Left ventricle myocardium inferior (tissue), 1 donor: ENCODE measurements at places on chromosomes 13 and 19.

DNA sequence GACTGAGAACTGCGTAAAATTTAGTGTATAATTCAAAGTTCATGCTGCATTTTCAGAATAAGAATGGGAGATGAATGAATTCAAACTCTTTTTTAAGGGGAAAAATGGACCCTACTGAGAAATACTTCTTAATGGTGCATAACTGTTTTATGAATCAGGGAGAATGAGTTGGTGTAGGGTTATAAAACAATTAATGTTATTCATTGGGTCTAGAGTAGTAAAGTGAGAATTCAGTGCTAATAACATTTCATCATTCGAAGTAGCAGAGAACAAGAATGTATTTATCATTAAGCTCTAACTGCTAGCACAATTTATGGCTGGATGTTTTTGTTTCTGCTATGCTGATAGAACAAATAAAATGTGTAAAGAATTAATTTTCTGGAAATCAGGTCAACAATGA, 310.2 kb downstream of the SLITRK5 start:
- DNase-seq, result no peak

- no peak for DNase-seq
Observed at GRCh38 chr13:43596924-43597598, 189.7 kb downstream of the ENOX1 start.

DNA sequence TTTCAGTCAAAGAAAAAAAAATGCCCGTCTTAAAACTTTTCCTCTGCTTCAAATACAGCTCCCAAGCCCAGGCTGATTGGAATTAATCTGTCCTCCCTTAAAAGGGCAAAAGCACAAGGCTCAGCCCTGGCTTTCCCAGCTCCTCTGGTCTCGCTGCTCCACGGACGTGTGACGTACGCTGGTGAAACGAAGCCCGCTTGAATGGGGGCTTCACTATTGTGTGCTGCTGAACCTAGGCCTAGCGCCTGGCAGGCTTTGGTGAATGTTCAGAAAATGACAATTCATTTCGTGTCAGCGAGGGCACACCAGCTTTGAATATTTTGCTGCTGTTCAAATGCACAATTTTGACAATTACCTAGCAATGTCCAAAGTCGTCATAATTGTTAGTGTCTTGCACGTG, 615 bp upstream of the ZNF135 start:
- no peak for DNase-seq

DNA sequence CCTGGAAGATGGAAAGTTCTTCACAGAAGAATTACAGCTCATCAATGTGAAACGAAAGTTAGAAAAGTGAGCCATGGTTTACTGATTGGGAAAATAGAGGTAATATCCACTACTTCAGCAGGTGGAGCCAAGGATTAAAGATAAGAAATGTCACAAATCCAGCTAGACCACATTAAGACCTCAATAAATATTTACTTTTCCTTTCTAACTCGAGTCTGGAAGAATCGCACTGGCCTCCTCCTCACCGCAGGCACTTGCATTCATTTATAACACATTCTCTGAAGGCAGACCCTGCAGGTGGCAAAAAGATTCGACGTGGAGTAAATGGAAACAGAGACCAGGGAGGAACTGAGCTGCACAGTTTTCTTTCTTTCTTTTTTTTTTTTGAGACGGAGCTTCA, 7.4 kb downstream of the SLC35E1 start:
- no peak for DNase-seq
